ENCODE measurements at places on chromosomes 3 and 15. TPM values are rescaled to one million over a fixed set of nuclear protein-coding genes. Genes with fewer than 3 reads are reported as not detected.

Gene DNAH12
- total RNA-seq, result not detected

Gene FBLN2
- total RNA-seq, result 0.39 TPM

Gene GRIP2
- 0.34 TPM for total RNA-seq

GRCh38 chr3:128336337-128337156 lies 130.1 kb downstream of the DNAJB8 start:
- DNase-seq, result no peak

DNA sequence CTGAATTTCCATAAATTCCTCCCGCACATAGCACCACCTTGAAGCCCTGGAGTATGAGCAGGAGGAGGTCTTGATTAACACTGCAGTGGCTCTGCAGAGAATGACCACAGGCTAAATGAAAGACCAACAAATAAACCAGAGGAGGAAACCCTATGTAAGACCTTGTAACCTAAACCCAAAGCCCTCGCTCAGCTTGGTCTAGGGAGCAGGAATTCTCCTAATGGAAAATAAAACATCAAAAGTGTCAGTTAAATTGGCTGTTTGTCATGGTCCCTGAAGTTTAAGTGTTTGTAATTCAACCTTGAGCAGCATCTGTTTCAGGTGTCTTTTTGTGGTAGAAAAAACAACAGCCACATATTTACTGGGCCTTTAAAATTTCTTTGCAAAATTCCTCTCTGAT lies 9.2 kb upstream of the UBE2Q2 start:
- DNase-seq, result no peak

DNA sequence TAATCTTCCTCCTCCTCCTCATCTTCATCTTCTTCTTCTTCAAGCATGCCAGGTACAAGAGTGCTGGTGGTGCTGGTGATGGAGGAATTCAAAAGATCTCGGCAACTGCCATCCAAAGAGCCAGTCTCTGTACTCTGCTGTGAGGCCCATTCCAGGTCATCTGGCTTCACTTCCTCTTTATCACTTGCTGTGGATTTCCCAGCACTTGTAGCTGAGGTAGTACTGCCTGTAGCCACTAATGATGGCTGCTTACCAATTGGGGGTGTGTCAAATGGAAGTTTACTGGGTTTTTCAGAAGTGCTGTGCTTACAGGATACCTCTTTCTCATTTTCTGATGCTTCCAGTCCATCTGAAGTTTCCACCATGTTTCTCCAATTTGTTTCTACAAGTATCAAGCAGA lies 28.8 kb upstream of the SHC4 start:
- no peak for DNase-seq

GRCh38 chr3:191721390-191721861 lies 260.5 kb downstream of the PYDC2 start:
- DNase-seq, result no peak

DNA sequence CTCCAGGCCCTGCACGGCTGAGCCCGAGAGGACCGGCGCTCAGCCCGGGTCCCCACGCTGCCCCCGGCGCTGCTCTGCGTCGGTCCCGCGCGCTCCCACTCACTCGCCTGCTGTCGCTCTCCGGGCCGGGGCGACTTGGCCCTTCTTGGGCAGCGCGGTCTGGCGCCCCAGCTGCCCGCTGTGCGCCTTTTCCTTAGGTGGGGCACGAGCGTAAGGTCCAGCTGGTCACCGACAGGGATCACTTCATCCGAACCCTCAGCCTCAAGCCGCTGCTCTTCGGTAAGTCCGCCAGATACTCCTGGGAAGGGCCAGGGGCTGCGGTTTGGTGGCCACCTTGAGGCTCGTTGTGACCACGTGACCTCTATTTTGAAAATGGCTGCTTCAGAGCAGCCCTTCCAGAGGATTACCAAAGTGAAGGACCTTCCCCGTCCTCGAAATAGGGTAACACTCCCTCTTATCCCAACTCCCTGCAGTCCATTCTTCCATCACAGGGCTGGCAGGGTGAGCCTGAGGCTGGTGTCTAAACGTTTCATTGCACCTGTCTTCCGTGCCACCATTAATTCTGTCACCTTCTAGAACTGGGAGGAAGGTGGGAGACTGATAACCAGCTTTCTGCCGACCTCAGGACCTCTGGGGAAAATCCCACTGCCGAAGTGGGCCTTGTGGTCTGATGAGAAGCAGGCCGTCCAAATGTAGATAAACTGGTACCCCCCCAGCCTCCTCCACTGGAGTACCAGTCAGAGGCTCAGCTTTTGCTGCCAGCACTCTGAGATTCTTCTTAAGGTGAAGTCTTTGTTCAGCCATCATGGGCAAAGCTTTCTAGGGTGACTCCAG lies 812 bp downstream of the P4HTM start:
- no peak for DNase-seq

Data from HCT116 (cell line).